ENCODE measurements at places on chromosomes 6 and 20.

GRCh38 chr6:136612666-136613389 lies 62.6 kb upstream of the MAP7 start:
- no peak for DNase-seq

- no peak for DNase-seq
Measured at GRCh38 chr6:21537637-21538036, 55.9 kb upstream of the SOX4 start.

DNA sequence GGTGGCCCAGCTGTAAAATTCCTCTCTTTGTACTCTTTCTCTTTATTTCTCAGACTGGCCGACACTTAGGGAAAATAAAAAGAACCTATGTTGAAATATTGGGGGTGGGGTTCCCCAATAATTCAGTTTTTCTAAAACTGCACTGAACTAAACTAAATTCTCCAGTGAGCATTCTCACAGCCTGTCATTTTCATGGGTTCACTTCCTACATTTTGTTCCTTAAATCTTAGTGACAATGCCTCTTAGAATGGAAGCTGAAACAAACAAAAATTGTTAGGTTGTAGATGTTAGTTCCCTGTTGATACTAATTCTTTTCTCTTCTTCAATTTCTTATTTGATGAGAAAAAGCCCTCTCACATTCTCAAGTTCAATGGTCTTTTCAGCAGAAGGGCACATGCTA lies 35.8 kb upstream of the IFNGR1 start:
- DNase-seq = no peak

GRCh38 chr6:70166088-70166958 lies 136.6 kb downstream of the COL9A1 start:
- DNase-seq = no peak

- no peak for DNase-seq
Measured at GRCh38 chr6:165298402-165298801, 11.0 kb downstream of the C6orf118 start.

DNA sequence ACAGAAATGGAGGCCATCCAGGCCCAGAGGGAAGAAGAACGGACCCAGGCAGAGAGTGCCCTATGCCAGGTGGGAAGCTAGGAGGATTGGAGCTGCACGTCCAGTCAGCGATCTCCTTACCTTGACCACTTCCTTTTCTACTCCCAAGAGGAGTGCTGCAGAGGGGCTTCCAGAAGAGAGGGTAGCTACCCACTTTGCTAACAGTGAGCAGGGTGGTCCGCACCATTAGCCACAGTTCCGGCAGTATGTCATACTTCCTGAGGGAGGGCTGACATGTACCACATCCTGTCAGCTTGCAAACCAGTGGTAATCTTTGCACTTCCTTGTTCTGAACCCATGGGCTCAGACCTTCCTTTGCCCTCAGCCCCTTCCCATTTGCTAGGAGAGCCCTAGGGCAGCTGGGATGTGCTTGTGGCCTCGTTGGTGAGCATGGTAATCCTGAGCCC lies 35.4 kb downstream of the CEP250 start:
- DNase-seq = peak; percentile 39
